ENCODE measurements at places on chromosomes 5 and 9.

- peak; percentile 46 for DNase-seq
Observed at GRCh38 chr9:136105398-136106135, 10.5 kb upstream of the NACC2 start.

GRCh38 chr5:173823721-173824567, 64.2 kb upstream of the CPEB4 start:
- DNase-seq = peak; percentile 23

- no peak for DNase-seq
Observed at GRCh38 chr5:36252722-36253365, 11.1 kb upstream of the NADK2 start.

DNA sequence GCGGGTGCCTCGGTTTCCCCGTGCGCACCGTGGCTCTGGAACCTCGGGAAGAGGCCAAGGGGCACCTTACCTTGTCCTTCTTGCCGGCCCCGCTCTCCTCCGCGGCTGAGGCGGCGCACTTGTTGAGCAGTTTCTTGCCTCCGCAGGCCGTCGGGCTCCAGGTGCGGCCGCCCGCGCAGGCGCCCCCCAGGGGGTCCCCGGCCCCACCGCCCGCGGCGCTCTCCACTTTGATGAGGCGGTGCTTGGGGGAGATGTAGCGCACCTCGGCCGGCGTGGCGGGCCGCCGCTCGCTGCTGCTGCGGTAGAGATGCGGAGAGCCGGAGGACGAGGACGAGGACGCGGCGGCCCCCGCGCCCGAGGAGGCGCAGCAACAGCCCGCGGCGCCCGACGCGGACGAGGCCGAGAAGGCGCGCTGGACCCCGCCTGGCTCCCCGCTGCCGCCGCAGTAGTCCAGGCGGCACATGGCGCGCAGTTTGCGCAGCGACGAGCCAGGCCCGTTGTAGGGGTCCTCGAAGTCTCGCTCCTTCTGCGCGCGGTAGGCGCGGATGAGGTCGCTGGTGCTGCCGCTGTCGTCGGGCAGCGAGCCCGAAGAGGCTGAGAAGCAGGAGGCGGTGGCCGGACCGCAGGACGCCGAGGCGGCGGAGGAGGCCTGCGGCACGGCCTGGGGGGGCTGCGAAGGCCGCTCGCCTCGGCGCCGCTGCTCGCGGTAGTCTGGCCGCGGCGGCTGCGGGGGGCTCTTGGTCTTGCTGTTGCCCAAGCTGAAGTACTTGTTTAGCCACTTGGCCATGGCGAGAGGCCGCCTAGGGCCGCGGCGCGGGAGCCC, 957 bp downstream of the SHB start:
- peak; percentile 51 for DNase-seq

DNA sequence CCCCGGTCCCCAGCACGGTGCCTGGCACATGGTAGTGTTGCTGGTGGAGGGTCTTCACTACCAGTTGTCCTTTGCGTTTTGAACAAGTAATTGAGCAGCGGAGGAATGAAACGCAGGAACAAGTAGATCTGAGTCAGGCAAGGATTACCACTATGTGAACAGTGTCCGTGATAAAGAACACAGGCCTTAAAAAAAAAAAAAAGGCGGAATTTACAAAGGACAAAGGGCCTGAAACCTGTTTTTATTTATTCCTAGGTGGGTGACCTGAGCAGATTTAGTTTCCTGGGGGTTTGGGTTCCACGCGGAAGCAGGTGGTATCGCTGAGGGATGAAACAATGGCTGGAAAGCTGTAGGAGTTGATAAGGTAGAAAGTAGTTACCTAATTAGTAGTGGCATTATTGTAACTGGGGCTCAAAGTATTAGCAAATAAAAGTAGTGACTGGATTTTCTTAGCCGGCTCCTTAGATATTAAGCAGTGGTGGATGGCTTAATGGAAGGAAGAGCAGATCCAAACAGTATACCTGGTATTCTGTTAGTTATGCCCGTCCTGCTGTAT, 1.1 kb downstream of the RUSC2 start:
- DNase-seq = no peak

GRCh38 chr9:85743275-85744128, 1.7 kb upstream of the AGTPBP1 start:
- DNase-seq = peak; percentile 31

DNA sequence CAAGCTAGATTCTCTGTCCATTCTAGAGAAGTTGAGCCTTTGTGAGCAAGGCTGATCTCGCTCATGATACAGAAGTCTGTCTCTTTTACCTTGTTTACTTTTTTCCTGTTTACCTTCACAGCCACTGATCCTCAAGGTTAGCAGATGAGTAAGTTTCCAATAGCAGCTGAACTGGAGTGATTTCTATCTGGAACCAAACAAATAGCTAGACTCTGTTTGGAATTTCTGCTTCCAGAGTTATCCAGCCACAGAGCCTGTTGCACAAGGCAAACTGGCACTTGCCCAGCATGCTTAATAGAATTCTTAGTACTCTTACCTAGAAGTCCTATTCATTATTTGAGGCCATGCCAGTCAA, 12.8 kb upstream of the PANK3 start:
- peak; percentile 36 for DNase-seq

DNA sequence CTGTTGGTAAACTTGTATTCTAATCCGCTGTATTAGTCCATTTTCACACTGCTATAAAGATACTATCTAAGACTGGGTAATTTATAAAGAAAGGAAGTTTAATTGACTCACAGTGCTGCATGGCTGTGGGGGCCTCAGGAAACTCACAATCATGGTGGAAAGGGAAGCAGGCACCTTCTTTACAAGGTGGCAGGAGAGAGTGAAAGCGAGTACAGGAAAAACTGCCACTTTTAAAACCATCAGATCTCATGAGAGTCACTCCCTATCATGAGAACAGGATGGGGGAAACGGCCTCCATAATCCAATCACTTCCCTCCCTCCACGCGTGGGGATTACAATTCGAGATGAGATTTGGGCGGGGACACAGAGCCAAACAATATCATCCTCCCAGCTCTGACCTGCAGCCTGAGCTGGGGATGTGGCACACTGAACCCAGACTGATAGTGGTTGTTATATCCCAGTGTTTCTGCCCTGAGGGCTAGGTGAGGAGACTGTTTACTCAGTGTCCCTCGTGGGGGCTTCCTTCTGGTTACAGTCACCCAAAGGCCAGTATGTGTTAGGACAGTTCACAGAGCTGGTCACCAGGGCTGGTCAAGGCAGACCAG, 488.3 kb downstream of the KDM4C start:
- DNase-seq = no peak

DNA sequence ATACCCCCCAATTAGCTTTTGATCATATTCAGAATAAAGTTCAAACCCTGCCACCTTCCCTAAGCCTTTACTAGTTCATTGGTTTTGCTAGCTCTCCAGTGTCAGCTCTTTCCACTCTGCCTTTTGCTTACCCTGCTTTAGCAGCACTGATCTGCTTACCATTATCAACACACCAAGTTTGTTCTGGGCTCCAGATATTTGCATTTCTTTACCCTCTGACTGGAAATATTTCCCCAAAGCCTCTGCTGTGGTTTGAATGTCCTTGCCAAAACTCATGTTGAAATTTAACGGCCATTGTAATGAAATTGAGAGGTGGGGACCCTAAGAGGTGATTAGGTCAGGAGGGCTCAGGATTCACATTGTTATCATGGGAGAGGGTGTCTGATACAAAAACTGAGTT, 99.5 kb downstream of the GCNT1 start:
- DNase-seq = no peak

DNA sequence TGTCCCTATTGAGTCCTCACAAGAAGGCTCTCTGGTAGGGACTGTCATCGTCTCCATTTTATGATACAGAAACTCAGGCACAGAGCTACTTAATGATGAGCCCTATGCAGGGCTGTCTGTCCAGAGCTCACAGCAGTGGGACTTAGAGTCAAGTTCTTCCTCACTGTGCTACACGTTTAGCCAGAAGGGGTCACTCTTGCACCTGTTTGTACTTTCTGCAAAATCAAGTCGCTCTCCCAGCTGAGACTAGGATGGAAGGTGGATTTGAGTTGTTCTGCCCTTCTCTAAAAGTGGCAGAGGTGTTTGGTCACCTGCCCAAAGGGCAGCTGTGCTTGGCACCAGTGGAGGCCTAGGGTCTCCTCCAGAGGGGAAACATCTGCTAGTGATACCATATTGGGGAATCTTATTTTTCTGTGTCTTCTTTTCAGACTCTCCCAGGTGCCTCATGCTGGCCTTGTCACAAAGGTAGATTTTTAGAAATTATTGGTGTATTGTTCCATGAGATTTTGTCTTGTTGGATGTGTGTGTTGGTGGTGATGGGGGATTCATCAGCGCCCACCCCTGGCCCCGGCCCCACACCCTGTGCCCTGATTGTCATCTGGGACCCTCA, 104.2 kb downstream of the PPARGC1B start:
- DNase-seq = peak; percentile 92

- DNase-seq = no peak
Observed at GRCh38 chr9:119898316-119898715, 529.1 kb upstream of the BRINP1 start.

DNA sequence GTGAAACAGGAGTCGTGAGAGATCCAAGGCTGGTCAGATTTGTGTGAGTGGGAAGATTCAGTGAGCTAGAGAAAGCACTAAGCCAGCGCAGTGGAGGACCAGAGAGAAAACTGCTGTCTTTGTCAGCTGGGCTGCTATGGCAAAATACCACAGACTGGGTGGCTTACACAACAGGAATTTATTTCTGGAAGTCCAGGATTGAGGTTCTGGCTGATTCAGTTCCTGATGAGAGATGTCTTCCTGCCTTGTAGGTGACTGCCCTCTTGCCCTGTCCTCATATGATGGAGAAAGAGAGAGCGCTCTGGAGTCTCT, 24.2 kb upstream of the ANKRD33B start:
- no peak for DNase-seq

GRCh38 chr5:14776602-14777001, 95.0 kb downstream of the ANKH start:
- DNase-seq = no peak

Data from DMS53 (cell line).